ENCODE measurements at places on chromosomes 5 and 9.

DNA sequence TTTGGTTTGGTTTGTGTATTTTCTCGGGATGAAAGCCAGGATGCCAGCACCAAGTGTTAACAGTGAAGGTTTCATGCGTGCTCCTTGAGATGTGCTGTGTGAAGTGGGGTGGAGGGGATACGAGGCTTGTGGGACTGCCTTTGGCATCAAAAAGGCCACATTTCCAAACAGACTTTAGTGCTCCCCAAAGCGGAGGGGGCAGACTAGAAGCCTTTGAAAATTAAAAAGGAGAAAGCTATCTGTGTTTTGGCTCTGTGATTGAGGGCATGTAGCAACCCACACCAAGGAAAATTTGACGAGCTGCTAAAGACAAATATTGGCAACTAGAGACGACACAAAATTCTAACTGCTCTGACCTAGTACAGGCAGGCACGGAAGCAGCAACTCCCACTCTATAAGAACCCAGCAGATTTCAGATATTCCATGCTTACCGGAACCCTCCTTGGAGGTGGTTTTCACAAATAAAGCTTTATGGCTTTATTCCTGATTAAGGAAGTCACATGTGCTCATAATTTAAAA, 154.5 kb downstream of the ARSB start:
- no peak for DNase-seq

DNA sequence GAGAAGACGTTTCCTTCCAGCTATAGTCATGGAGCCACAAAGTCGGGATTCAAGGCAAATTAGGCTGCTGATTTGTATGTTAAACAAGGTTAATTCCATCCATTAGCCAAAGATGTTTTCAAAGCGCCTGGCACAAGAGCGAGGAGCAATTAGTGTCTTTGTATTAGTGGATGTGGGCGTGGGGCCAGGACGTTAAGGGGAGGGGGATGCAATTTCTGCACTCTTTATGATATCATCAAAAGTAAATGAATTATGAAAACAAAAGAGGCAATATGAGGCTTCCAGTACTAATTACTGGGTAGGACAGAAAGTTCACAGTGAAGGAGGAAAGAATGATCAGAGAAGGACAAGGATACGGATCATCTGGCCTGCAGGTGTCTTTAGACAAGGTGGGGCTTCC, 230.9 kb upstream of the MSX2 start:
- DNase-seq = no peak

GRCh38 chr5:178357678-178358077, 125.1 kb upstream of the PHYKPL start:
- no peak for DNase-seq

DNA sequence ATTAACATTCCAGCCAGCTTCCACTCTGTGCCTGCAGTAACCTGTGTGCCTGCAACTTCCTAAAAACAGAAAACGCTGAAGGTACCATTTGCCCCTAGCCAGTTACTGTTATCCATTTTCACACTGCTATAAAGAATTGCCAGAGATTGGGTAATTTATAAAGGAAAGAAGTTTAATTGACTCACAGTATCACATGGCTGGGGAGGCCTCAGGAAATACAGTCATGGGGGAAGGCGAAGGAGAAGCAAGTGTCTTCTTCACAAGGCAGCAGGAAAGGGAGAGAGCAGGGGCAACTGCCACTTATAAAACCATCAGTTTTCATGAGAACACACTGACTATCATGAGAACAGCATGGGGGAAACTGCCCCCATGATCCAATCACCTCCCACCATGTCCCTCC, 31.2 kb downstream of the PTCD2 start:
- DNase-seq = no peak

GRCh38 chr9:130607640-130608420, 28.5 kb downstream of the FUBP3 start:
- no peak for DNase-seq

GRCh38 chr5:59905188-59905587, 11.7 kb upstream of the PDE4D start:
- no peak for DNase-seq

GRCh38 chr9:95094002-95094401, 223.5 kb downstream of the FANCC start:
- no peak for DNase-seq

DNA sequence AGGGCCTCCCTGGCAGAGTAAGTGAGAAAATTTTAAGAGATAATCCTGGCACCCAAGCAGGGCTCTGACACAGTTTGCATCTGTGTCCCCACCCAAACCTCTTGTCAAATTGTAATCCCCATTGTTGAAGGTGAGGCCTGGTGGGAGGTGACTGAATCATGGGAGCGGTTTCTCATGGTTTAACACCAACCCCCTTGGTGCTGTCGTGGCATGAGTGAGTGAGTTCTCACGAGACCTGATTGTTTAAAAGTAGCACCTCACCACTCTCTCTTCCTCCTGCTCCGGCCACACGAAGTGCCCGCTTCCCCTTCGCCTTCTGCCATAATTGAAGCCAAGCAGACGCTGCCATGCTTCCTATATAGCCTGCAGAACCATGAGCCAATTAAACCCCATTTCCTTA, 80.1 kb downstream of the FBXW11 start:
- no peak for DNase-seq

GRCh38 chr5:173969167-173970049, 19.6 kb upstream of the C5orf47 start:
- no peak for DNase-seq

DNA sequence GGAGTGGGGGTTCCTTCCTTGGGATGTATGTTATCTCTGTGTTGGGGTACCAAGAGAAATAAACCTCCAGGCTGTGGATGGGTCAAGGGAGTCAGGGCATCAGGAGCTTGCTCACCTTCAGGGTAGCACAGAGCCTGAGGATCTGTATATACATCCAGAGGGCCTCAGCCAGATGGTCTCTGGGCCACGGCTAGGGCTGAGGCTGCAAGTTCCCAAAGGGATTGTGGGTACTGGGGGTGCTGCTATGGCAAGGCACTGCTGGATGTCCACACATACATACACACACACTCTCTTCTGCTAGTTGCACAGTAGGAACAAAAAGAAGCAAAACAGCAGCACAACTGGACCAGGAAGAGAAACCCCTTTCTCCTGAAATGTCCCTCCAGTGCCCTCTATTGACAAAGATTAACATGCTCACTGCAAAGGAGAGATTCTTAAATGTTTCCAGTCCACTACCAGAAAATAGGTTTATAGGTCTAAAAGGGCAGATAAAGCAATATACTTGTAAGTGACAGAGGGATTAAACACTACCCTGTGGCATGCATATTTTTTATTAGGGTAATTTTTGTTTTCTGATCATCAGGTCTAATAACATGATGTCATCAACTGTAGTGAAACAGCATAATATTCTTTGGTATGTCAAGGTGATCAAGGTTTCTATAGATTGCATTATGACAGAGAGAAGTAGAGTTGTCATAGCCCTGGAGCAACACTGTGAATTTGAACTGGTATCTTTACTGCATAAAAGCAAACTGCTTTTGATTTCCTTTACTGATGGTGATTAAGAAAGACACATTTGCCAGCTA, 56.3 kb upstream of the KCNN2 start:
- no peak for DNase-seq

DNA sequence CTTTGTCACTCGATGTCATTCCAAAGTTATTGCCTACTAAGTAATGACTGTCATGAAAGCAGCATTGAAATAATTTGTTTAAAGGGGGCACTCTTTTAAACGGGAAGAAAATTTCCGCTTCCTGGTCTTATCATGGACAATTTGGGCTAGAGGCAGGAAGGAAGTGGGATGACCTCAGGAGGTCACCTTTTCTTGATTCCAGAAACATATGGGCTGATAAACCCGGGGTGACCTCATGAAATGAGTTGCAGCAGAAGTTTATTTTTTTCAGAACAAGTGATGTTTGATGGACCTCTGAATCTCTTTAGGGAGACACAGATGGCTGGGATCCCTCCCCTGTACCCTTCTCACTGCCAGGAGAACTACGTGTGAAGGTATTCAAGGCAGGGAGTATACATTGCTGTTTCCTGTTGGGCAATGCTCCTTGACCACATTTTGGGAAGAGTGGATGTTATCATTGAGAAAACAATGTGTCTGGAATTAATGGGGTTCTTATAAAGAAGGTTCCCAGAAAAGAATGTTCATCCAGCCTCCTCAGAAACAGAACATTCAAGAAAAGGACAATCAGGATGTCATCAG, 11.3 kb downstream of the TLR4 start:
- DNase-seq = no peak

- no peak for DNase-seq
Measured at GRCh38 chr9:92100237-92100911, 14.8 kb downstream of the SPTLC1 start.

DNA sequence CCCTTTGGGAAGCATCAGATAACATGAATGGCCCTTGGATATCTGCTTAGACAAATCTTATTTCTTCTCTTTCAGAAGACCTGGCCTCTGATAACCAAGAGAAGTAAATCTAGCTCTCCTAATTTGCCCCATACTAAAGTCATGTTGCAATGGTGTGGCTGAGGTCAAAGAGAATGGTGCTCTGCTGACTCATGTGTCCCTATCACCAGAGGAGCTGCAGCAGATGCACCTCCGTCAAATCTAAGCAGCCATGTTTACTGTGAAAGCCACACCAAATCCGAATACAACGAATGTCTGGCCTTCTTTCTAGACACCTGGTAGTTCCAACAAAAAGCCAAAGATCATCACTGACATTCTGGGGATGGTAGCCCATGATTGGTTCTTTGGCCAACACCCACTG, 23.2 kb downstream of the RETREG1 start:
- DNase-seq = peak; percentile 3

- no peak for DNase-seq
Measured at GRCh38 chr5:127031147-127031862, 947 bp upstream of the MARCHF3 start.

DNA sequence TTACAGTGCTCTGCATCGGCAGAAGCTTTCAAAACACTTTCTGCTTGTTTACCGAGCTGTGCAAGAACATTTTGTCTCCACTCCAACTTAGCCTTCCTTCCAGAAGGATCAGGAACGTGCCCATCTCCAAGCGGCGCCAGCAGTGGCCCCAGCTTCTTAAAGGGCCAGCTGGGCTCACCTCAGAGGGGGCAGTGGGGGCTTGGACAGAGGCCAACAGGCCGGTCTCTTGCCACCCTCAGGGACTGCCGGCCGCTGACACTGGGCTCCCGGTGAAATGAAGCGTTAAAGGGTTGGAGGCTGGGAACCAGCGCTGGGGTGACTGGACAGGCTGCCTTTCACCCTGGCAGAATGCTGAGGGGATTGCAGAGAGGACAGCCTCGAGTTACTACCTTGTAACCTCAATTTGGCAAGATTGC, 67.0 kb upstream of the RNU6ATAC start:
- no peak for DNase-seq

GRCh38 chr9:92176800-92177185, 61.6 kb upstream of the SPTLC1 start:
- DNase-seq = no peak

GRCh38 chr5:100877274-100877673, 25.8 kb downstream of the ST8SIA4 start:
- no peak for DNase-seq

DNA sequence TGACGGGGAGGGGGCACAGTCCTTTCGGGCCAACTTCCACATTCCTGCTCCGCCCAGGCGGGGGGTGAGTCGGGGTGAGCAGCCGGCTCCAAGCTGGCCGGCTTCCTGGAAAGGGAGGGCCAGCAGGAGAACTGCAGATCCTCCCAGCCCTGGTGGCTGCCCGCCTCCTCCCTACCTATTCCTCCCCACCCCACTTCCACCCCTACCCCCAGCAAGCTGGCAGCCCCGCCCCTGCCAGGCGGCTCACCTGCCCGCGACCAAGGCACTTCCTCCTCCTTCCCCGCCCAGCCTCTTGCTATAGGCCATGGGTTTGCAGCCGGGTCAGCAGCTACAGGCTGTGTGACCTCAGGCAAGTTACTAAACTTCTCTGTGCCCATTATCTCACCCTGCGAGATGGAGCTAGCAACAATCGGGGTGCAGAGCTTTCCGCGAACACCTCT, 5.6 kb upstream of the IRF1 start:
- peak; percentile 97 for DNase-seq

DNA sequence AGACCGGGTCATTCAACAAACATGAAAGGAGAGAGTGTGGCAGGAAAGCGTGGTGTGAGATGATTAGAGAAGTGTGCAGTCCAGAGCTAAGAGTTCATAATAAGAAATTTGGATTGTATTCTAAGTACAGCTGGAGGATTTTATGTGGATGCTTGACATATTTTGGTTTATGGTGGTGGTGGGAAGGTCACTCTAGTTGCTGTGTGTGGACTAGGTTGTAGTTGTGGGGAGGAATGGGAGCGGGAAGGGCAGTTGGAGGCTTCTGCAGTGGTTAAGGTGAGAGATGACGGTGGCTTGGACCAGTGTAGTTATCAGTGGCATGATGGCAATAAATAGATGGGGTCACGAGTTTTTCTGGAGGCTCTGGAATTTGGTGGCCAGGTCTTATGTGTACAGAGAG, 45.7 kb upstream of the GPR151 start:
- DNase-seq = no peak

DNA sequence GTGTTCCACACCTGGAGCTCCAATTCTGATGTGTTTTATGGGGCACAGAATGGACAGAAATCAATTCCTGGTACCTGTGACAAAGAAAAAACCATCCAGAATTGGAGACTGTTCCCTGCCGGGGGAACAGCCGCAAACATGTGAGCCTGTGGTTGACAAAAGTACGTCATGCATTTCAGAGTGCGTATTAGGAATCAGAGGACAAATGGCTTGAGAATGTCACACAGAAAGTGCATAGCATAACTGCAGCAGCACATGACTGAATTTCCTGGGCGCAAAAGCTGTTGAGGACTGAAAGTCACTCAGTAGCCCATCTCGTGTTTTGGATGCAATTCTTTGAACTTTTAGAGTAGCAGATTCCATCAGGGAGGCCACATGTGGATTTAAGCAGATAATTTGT, 85.1 kb downstream of the TRIO start:
- DNase-seq = no peak

- no peak for DNase-seq
Measured at GRCh38 chr5:163022582-163023128, 414.7 kb upstream of the CCNG1 start.

DNA sequence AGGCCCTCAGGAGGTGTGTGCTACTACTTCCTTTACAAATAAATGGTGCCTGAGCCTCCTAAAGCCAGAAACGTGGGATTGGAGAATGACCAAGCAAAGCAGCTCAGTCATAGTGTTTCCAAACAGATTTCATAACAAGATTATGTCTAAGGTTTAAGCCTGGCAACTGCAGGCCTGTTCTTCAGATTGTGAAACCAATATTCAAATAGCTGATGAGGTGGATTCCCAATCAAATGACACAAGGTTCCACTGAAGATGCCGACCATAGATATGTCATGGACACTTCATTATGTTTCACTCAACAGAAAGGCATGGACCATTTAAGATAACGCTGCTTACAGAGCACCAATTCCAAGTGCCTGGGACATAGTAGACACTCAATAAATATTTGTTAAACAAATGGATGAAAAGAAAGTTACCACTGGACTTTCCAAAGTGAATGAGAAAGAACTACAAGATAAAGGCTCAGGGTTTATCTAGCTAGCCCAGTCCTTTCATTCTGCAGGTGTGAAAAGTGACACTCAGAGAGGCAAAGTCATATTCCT, 189.5 kb downstream of the ACTL7B start:
- DNase-seq = no peak

GRCh38 chr9:3858961-3859360, 333.2 kb upstream of the RFX3 start:
- DNase-seq = no peak

GRCh38 chr5:156475182-156476157, 148.5 kb downstream of the SGCD start:
- no peak for DNase-seq

- no peak for DNase-seq
Measured at GRCh38 chr5:143019614-143020515, 249.7 kb downstream of the ARHGAP26 start.

Measured in OCI-M1 (cell line).